Stimulated activated CD8-positive, alpha-beta memory T cell treated with anti-CD3 and anti-CD28 coated beads, Interleukin-7, amount 100 ng/mL, for 48 hours (primary cell): ENCODE measurements at places on chromosomes 4 and X.

DNA sequence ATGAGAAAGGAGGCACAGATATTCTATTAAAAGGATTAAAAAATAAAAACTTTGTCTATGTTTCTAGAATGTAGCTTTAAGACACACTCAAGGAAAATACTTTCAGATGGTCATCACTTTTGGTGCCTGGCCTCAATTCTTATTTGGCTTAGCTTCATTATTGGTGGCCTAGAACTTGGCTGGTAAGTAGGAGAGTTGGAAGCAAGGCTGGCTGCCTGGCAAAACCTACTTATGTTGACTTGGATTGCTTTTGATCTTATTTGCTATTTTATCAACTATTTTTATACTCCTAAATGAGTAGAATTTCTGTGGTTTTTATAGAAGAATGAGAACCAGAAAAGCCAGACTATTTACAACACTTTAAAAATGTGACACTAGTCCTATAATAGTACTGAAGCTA lies 35.3 kb upstream of the JADE3 start:
- DNase-seq = no peak

DNA sequence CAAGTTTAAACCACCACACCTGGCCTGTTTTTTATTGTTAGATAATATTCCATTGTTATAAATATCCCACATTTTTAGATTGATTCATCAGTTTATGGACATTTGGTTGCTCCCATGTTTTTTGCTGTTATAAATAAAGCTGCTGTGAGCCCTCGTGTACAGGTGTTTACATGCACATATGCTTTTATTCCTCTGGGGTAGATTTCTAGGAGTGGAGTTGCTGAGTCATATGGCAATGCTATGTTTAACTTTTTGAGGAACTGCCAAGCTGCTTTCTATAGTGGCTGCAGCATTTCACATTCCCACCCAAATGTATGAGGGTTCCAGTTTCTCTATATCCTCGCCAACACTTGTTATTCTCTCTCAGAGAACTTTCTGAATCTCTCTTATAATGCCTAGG lies 90.5 kb downstream of the TBL1X start:
- DNase-seq = no peak

- DNase-seq = no peak
Observed at GRCh38 chr4:151921386-151921785, 160.6 kb upstream of the GATB start.

DNA sequence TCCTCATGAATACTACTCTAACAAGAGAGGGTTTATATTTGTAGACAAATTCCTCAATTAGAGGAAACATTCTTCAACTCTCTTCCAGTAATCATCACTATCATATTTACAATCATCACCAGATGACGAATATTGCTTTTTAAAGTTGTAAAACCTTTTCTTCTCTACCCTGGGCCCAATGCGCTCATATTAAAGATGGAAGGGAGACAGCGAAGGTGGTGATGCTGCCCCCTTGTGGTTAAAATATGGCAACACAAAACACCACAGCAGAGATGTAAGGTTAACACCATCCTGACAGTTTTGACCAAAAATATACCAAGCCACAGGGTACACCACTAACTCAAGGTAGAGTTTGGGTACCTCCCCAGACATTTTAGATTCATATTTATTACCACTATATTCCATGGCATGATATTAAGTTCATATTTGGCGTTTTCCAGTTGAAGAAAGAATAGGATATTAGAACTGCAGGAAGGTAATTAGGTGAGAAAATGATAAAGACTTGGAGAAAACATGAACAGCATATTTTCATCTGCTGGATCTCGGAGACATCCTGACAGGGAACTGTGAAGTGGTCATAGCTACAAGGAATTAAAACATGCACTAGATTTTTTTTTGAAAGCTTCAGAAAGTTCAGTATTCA lies 72.8 kb downstream of the SLC9A7 start:
- DNase-seq = no peak

DNA sequence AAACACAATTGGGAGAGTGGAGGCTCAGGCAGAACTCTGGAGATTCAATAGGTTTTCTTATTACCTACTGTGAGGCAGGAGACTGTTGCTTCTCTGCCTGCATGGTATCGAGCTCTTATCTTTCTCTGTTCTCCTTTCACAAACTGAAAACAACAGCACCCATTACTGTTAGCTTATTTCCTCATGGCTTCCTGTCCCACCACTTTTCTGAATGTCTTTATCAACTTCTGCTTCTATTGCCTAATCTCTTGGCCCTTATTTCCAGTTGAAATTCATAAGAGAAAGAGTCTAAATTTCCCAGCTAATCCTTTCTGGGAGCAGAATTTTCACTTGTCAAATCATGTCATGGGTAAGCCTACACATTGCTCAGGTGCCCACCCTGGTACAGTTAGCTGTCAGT lies 46.8 kb upstream of the NDST3 start:
- no peak for DNase-seq

- DNase-seq = no peak
Observed at GRCh38 chrX:17542123-17542522, 167.1 kb downstream of the NHS start.

GRCh38 chr4:26344901-26345564 lies 24.2 kb downstream of the RBPJ start:
- no peak for DNase-seq

DNA sequence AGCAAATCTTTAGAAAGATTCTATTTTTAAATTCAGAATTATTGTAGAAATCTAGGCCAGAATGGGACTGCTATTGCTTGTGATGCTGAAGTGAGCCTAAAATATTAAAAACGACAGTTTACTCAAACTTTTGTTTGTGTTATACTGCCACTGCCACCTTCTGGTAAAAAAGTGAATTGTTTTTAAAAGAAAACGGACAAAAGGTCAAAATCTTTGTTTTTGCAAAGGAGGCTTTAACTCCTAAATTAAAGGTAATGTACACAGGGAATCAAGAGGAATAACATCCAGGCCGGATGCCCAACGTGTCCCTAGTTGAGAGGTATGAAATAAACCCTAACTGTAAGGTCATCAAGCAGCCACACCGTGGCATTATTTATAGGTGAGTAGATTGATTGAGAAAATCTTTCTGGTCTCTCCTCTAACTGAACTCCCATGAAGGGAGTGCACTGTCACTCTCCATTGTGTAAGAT lies 338.3 kb upstream of the GALNT7 start:
- DNase-seq = no peak

- DNase-seq = no peak
Observed at GRCh38 chrX:14344172-14344940, 185.0 kb upstream of the GLRA2 start.

GRCh38 chr4:22434895-22435294 lies 81.0 kb downstream of the ADGRA3 start:
- no peak for DNase-seq
